ENCODE measurements at places on chromosomes 6 and 20. TPM values are rescaled to one million over a fixed set of nuclear protein-coding genes. Genes with fewer than 3 reads are reported as not detected.
A peak's percentile ranks its signal among the peaks of the same experiment; 100 is the strongest.

DNA sequence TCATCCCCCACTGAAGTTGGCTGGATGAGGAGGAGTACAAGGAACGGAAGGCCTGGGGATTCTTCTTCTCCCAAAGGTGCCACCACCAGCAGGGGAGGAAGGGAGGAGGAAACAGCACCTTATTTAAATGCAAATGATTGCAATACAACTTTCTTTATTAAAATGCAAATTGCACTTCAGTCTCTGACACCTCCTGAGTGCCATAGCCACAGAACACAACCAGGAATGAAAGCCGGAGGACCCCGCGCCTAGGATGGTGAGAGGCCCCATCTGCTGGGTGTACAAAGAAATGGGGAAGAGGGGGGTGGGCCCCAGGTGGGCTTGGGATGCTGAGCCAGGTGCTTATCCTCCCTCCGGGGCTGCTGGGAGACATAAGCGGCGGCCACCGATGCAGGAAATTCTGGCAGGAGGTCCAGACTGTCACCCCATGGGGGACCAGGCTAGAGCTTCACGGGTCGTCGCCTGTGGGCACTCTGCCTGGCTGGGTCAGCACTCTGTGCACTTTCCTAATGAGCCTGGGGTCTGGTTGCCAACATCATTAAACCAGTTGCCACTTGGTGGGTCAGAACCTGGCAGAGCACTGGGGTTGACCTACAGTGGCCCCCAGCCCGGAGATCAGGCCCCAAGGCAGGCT, 154.2 kb upstream of the MLN start:
- DNase-seq, result no peak

GRCh38 chr6:3578981-3579380, 122.1 kb upstream of the SLC22A23 start:
- DNase-seq, result no peak

GRCh38 chr6:24836109-24836508, 37.4 kb upstream of the ARMH2 start:
- DNase-seq, result no peak

GRCh38 chr20:37668166-37668565, 25.7 kb upstream of the CTNNBL1 start:
- DNase-seq, result no peak

DNA sequence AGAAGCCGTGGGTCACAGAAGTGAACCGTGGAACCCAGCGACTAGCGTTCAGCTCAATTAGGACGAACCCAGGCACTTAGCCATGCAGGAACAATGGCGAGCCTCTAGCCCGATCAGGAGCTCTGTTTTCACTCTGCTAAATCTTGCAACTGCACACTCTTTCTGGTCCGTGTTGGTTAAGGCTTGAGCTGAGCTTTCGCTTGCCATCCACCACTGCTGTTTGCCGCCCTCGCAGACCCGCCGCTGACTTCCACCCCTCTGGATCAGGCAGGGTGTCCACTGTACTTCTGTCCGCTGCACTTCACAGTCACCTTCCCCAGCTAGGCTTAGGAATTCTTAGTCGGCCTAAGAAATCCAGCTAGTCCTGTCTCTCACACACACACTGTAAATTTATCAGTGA, 25.7 kb upstream of the SLC32A1 start:
- DNase-seq, result no peak

DNA sequence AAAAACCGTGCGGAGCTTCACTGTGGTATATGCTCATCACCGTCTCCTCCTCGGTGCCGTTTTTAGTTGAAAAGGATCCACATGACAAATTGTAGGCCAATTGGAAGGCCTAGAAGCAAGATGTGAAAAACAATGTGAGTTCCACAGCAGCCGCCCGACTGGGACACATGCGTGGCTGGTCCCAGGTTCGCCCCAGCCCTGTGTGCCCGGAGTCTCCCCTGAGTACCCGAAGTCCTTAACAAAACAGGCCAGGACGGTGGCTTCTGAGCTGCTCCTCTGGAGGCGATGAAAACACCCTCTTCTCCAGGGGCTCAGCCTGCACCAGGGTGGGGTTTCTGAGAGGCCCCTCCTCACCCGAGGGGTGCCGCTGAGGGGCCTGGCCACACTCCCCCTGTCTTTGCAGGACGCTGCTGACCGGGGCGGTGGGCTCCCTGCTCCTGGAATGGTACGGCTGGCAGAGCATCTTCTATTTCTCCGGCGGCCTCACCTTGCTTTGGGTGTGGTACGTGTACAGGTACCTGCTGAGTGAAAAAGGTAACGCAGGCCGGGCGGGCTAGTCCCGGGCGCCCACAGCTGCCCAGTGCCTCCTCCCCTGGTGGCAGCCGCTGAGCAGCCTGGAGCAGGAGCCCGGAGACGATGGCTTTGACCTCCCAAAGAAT, 9.8 kb downstream of the SLC17A9 start:
- no peak for DNase-seq

- no peak for DNase-seq
Observed at GRCh38 chr6:148857798-148858390, 111.1 kb downstream of the UST start.

GRCh38 chr20:14915356-14915755, 577.9 kb upstream of the FLRT3 start:
- no peak for DNase-seq

- DNase-seq, result peak; percentile 75
Observed at GRCh38 chr6:157433678-157434081, 52.7 kb downstream of the ZDHHC14 start.

GRCh38 chr6:151322570-151322969, 68.8 kb downstream of the ZBTB2 start:
- no peak for DNase-seq

The THEMIS gene
- 0.08 TPM for total RNA-seq

The PEX6 gene
- total RNA-seq, result 14.6 TPM

The HUS1B gene
- 0.86 TPM for total RNA-seq

The KCNK5 gene
- 0.19 TPM for total RNA-seq

The PNLDC1 gene
- not detected for total RNA-seq
